ENCODE measurements at places on chromosomes 3 and 15. TPM values are rescaled to one million over a fixed set of nuclear protein-coding genes. Genes with fewer than 3 reads are reported as not detected.

DNA sequence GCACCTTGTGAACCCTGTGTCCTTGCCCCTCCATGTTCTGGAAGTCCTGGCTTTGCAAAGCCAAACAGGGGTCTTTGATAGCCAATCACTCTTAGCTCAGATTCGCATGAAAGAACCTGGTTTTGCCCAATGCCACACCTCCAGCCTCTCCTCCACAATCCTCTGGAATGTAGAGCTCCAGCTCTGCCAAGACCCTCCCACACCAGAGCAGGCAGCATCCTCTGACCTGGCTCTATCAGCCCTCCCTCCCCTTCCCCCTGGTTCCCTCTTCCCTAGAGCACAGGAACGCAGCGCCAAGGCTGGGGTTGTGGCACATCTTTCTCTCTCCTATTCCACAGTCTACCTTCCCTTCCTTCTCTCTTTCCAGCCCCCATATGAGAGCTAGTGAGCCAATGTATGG, 133.3 kb downstream of the RPLP1 start:
- H3K4me1 ChIP-seq = no peaks in the 10 kb centered on the region
- no peak overlapping the region for H3K4me3 ChIP-seq
- no peak overlapping the region for H3K27ac ChIP-seq
- no peaks in the 10 kb centered on the region for H3K36me3 ChIP-seq
- no peak for DNase-seq

- DNase-seq = peak; percentile 2
- no peaks in the 10 kb centered on the region for H3K36me3 ChIP-seq
- H3K27ac ChIP-seq = no peak overlapping the region
- no peaks in the 10 kb centered on the region for H3K4me1 ChIP-seq
- H3K27me3 ChIP-seq = no peaks in the 10 kb centered on the region
These were observed 12.9 kb downstream of the CRABP1 start for GRCh38 chr15:78353093-78353492.

GRCh38 chr3:171749124-171749523, 61.2 kb downstream of the PLD1 start:
- H3K27ac ChIP-seq = no peak overlapping the region
- H3K27me3 ChIP-seq = peaks cover 3% of the 10 kb centered on the region
- no peak overlapping the region for H3K4me3 ChIP-seq
- no peaks in the 10 kb centered on the region for H3K4me1 ChIP-seq
- no peaks in the 10 kb centered on the region for H3K36me3 ChIP-seq

DNA sequence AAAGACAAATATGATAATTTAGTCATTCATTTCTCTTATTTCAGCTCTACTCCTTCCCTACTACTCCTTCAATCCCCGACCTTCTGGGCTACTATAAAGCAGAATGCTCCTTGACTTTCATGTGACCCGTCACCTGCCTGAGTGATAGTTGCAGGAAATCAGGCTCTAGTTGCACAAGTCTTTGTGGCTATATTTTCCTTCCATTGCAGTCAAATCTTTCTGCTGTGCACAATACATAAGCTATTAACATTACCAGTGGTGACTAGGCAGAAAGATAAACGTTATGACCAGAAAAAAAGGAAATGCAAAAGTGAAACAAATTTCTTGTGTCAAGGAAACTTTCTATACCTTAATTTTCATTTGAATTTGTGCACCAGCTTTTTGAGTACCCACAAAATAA, 2.3 kb downstream of the SUCNR1 start:
- no peaks in the 10 kb centered on the region for H3K36me3 ChIP-seq
- H3K27me3 ChIP-seq = no peaks in the 10 kb centered on the region
- peak overlapping the region; percentile 24 for H3K4me3 ChIP-seq
- peaks cover 13% of the 10 kb centered on the region for H3K4me1 ChIP-seq
- DNase-seq = peak; percentile 28
- H3K27ac ChIP-seq = 0 out of 2 replicates have a peak overlapping the region, but pooled peaks have one; percentile 27

GRCh38 chr3:39124876-39125840, 17.7 kb downstream of the TTC21A start:
- H3K4me1 ChIP-seq = peaks cover 25% of the 10 kb centered on the region
- no peak overlapping the region for H3K27ac ChIP-seq
- H3K4me3 ChIP-seq = no peak overlapping the region
- no peak for DNase-seq
- H3K27me3 ChIP-seq = no peaks in the 10 kb centered on the region

- H3K36me3 ChIP-seq = no peaks in the 10 kb centered on the region
- no peak overlapping the region for H3K4me3 ChIP-seq
- H3K4me1 ChIP-seq = no peaks in the 10 kb centered on the region
- no peak overlapping the region for H3K27ac ChIP-seq
- no peaks in the 10 kb centered on the region for H3K27me3 ChIP-seq
- no peak for DNase-seq
These were observed 28.0 kb upstream of the PIGZ start for GRCh38 chr3:196996454-196997265.

- peak overlapping the region; percentile 86 for H3K27ac ChIP-seq
- DNase-seq = peak; percentile 73
- peaks cover 13% of the 10 kb centered on the region for H3K4me1 ChIP-seq
- no peaks in the 10 kb centered on the region for H3K27me3 ChIP-seq
- H3K36me3 ChIP-seq = no peaks in the 10 kb centered on the region
- peak overlapping the region; percentile 65 for H3K4me3 ChIP-seq
These were observed 319 bp upstream of the TP63 start for GRCh38 chr3:189630767-189631372.

GRCh38 chr3:152519376-152519775, 250.6 kb downstream of the MBNL1 start:
- no peak for DNase-seq
- H3K27me3 ChIP-seq = no peaks in the 10 kb centered on the region
- H3K4me1 ChIP-seq = peaks cover 5% of the 10 kb centered on the region
- no peak overlapping the region for H3K27ac ChIP-seq
- H3K36me3 ChIP-seq = no peaks in the 10 kb centered on the region
- no peak overlapping the region for H3K4me3 ChIP-seq

GRCh38 chr3:60609446-60609845, 641.8 kb downstream of the FHIT start:
- no peaks in the 10 kb centered on the region for H3K4me1 ChIP-seq
- no peaks in the 10 kb centered on the region for H3K27me3 ChIP-seq
- no peak overlapping the region for H3K4me3 ChIP-seq
- no peak for DNase-seq
- H3K36me3 ChIP-seq = no peaks in the 10 kb centered on the region

DNA sequence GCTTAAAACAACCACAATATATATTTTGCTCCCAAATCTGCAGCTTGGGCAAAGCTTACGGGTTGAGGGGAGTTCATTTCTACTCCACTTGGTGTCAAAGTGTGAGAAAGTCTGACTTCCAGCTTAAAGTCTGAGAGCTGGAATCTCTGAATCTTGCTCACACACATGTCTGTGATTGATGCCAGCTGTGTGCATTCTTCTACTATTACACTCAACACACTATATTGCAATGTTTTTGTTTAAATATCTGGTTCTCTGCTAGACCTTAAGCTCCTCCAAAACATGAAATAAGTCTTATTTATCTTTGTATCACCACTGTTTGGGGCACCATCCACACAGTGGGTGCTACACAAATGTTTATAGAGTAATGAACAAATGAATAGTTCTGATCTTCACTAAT, 36.7 kb upstream of the SECISBP2L start:
- H3K36me3 ChIP-seq = no peaks in the 10 kb centered on the region
- no peak overlapping the region for H3K4me3 ChIP-seq
- H3K27me3 ChIP-seq = no peaks in the 10 kb centered on the region
- DNase-seq = no peak
- no peaks in the 10 kb centered on the region for H3K4me1 ChIP-seq

- DNase-seq = no peak
- no peaks in the 10 kb centered on the region for H3K27me3 ChIP-seq
- H3K4me3 ChIP-seq = no peak overlapping the region
- no peak overlapping the region for H3K27ac ChIP-seq
These were observed 239.1 kb downstream of the CBLB start for GRCh38 chr3:105629718-105630117.

DNA sequence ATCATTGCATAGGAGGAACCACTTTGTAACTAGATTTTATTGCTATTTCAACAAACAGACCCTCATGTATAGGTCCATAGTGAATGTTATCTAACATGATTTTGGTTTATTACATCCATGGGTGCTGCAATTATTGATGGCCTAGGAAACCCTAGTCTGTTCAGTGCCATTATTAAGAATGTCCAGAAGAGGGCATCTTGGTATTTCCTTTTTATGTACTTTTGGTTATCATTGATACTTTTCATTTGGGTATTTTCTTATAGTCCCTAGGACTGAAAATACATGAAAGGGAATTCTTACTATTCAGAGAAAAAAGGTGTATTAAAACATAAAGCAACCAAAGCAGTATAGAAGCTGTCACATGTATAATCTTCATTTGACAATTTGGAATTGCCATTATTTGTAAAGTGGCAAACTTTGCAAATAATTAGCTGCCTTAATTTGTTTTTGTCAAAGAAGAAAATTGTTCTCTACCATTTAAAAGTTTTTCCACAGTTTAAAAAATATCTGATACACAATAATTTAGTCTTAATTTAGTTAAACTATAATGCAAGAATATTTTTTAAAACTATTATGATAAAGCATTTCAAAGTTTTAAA, 48.7 kb downstream of the CNOT10 start:
- no peak overlapping the region for H3K4me3 ChIP-seq
- H3K4me1 ChIP-seq = no peaks in the 10 kb centered on the region
- no peak overlapping the region for H3K27ac ChIP-seq
- H3K27me3 ChIP-seq = no peaks in the 10 kb centered on the region
- peak; percentile 4 for DNase-seq

- peak overlapping the region; percentile 88 for H3K27ac ChIP-seq
- no peaks in the 10 kb centered on the region for H3K36me3 ChIP-seq
- no peak for DNase-seq
- H3K4me3 ChIP-seq = peak overlapping the region; percentile 96
- H3K4me1 ChIP-seq = peaks cover 29% of the 10 kb centered on the region
These were observed 1.1 kb upstream of the NBEAL2 start for GRCh38 chr3:46978381-46978780.

- no peak for DNase-seq
- H3K36me3 ChIP-seq = no peaks in the 10 kb centered on the region
- H3K4me3 ChIP-seq = no peak overlapping the region
- H3K4me1 ChIP-seq = peaks cover 23% of the 10 kb centered on the region
- no peaks in the 10 kb centered on the region for H3K27me3 ChIP-seq
- H3K27ac ChIP-seq = no peak overlapping the region
These were observed 87.7 kb upstream of the RASGRP1 start for GRCh38 chr15:38652183-38652794.

- H3K36me3 ChIP-seq = no peaks in the 10 kb centered on the region
- H3K4me1 ChIP-seq = peaks cover 19% of the 10 kb centered on the region
- H3K27ac ChIP-seq = no peak overlapping the region
- peak; percentile 83 for DNase-seq
These were observed 69.2 kb upstream of the MFGE8 start for GRCh38 chr15:88982304-88982945.

GRCh38 chr3:154129625-154130024, 8.4 kb downstream of the ARHGEF26 start:
- H3K27ac ChIP-seq = no peak overlapping the region
- no peak for DNase-seq
- H3K36me3 ChIP-seq = no peaks in the 10 kb centered on the region
- H3K27me3 ChIP-seq = no peaks in the 10 kb centered on the region

DNA sequence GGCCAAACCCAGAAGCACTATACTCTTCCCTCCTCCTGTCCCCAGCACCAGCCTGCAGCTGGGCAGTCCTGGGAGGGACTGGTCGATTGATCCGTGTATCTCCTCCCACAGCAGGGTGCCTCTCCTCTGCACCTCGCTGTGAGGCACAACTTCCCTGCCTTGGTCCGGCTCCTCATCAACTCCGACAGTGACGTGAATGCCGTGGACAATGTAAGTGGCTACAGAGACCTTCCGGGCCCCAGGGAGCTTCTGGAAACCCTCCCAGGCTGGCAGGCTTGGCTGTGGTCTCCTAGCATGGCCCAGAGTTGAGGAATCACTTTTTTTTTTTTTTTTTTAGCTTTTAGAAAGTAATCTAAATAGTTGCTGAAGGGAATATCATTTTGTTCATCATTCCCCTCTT, 30.7 kb downstream of the ANKDD1A start:
- H3K36me3 ChIP-seq = no peaks in the 10 kb centered on the region
- H3K4me1 ChIP-seq = no peaks in the 10 kb centered on the region
- no peak overlapping the region for H3K27ac ChIP-seq
- H3K4me3 ChIP-seq = no peak overlapping the region
- no peak for DNase-seq
- no peaks in the 10 kb centered on the region for H3K27me3 ChIP-seq

DNA sequence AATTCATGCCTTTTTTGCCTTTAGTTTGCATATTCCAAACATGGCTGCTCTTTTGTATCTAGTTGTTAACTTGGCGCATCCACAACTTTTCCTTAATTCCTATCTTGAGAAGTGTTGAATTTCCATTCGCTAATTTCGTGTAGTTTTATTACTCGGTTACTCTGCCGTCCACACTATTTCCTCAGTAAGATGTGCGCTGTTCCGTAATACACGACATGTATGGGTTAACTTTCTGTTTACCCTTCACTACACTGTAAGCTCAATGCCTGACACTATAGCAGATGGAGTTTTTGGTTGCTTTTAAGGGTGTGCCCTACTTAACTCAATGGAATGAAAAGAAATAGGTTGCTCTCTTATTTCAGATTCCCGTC, 724 bp downstream of the RPSA start:
- DNase-seq = no peak
- H3K36me3 ChIP-seq = peaks cover 44% of the 10 kb centered on the region
- no peaks in the 10 kb centered on the region for H3K4me1 ChIP-seq

GRCh38 chr3:9787714-9788113, 4.6 kb downstream of the TADA3 start:
- no peak overlapping the region for H3K4me3 ChIP-seq
- H3K36me3 ChIP-seq = peaks cover 10% of the 10 kb centered on the region
- no peak for DNase-seq
- no peaks in the 10 kb centered on the region for H3K27me3 ChIP-seq

- no peaks in the 10 kb centered on the region for H3K36me3 ChIP-seq
- H3K27ac ChIP-seq = no peak overlapping the region
- no peak for DNase-seq
- peaks cover 17% of the 10 kb centered on the region for H3K4me1 ChIP-seq
- no peak overlapping the region for H3K4me3 ChIP-seq
These were observed 94.6 kb upstream of the HERC1 start for GRCh38 chr15:63928185-63928842.

DNA sequence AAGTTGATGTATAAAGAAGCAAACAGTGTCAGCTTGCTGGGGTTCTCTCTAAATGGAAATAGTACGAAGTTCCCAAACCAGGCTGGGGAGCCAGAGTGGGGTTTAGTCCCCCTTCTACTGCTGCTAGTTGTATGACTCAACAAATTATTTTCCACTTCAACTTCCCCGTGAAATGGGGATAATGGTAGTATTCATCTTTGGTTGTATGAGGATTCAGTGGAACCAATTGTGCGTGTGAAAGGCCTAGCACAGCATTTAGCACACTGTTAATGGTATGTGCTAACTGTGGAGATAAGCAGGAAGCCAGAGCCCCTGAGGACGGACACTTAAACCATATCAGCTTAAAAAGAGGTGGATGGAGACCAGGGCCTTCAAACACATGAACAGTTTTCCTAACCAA, 4.2 kb downstream of the SORD start:
- H3K4me1 ChIP-seq = peaks cover 7% of the 10 kb centered on the region
- H3K4me3 ChIP-seq = no peak overlapping the region
- DNase-seq = no peak
- no peaks in the 10 kb centered on the region for H3K27me3 ChIP-seq
- H3K36me3 ChIP-seq = 0 out of 2 replicates have a peak, but pooled peaks cover 2% of the 10 kb centered on the region
- H3K27ac ChIP-seq = no peak overlapping the region

The UACA gene
- 2.7 TPM for polyA plus RNA-seq

The CCK gene
- polyA plus RNA-seq = not detected

The STARD5 gene
- 3.5 TPM for polyA plus RNA-seq

The ADAMTS17 gene
- not detected for polyA plus RNA-seq

The CCR9 gene
- 0.52 TPM for polyA plus RNA-seq

The GOLGA6B gene
- polyA plus RNA-seq = not detected

The FRMD4B gene
- polyA plus RNA-seq = 4.2 TPM

The C3orf85 gene
- not detected for polyA plus RNA-seq

The PLSCR2 gene
- not detected for polyA plus RNA-seq

The CYP1A1 gene
- polyA plus RNA-seq = not detected
